ENCODE measurements at places on chromosomes 1 and 21.

- no peak for DNase-seq
Observed at GRCh38 chr21:44618504-44618903, 6.6 kb downstream of the KRTAP10-8 start.

DNA sequence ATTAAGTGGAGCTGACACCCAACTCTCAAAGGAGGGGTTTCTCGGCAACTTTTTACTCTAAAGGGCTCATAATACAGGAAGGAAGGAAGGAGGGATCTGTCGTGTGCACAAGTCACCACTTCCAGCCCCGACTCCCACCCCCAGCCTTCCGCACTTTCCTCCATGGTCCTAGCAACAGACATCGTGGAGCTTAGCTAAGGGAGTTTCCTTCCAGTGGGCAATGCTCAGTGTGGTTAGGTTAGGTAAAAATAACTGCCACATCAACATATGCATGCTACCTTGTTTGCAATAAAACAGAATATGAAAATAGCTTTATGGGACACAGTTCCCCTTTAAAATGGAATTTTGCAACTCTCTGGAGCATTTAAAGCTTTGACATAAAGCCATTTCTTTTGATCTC, 35.2 kb downstream of the KANK4 start:
- no peak for DNase-seq

DNA sequence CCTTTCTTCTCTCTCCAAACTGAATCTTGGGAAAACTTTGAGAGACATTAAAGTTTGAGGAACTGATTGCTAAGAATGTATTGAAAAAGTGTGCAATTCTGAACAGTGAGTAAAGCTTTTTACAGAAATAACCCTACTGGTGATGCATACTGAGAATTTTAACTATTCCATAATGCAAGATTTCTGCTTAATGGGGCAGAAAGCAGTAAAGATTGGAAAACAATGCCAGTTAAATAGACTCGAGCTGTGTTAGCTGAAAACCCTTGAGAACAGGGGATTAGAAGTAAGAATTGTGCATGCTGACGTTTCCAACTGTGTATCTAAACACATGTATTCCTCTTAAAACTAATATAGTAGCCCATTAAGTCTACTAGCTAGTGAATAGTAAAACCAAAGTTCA, 1500.2 kb upstream of the PRMT6 start:
- DNase-seq, result no peak

DNA sequence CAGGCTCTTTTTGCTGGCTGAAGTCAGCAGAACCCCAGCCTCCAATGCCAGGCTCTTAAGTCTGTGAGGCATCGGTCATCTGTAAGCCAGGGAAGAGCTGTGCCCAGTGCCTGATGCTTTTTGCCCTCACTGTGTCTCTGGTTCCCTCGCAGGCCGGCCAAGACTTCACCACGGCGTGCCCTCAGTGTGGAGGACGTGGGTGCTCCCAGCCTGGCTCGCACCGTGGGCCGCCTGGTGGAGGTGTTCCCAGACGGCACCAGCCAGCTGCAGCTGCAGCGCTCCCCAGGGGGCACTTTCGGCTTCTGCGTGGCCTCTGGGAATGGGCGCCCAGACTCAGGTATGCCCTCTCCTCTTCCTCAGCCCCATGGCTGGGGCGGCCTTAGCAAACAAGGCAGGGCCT, 32.5 kb downstream of the KIAA1614 start:
- DNase-seq, result no peak

DNA sequence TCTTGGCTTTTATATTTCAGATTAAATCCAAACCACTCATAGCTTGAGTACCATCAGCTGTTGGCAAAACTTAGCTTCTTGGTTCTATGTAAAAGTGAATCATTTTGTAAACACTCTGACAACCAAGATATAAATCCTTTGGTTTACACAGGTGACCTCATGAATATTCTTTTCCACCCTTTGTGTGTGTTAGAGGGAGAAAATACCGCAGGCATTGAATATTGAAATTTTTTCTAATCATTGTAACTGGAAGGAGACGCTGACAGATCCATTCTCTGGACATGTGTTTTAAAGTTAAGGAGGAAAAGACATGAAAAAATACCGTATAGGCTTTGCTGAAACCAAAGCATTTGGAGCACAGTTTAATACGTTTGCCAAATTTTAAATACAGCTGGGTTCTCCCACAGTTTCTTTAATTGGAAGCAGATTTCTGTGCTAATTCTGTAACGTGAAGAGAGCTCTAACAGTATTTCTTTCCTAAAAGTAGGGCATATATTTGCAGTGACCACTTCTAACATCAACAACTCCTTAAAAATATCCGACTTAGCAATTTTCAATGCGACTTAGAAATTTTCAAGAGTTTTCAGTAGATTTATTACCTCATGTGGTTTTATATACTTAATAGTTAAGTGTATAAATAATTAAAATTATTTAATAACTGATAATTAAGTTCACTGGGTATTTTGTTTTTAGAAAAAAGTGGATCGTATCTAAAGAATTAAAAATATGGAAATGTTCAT, 388.2 kb downstream of the USP25 start:
- DNase-seq, result no peak

DNA sequence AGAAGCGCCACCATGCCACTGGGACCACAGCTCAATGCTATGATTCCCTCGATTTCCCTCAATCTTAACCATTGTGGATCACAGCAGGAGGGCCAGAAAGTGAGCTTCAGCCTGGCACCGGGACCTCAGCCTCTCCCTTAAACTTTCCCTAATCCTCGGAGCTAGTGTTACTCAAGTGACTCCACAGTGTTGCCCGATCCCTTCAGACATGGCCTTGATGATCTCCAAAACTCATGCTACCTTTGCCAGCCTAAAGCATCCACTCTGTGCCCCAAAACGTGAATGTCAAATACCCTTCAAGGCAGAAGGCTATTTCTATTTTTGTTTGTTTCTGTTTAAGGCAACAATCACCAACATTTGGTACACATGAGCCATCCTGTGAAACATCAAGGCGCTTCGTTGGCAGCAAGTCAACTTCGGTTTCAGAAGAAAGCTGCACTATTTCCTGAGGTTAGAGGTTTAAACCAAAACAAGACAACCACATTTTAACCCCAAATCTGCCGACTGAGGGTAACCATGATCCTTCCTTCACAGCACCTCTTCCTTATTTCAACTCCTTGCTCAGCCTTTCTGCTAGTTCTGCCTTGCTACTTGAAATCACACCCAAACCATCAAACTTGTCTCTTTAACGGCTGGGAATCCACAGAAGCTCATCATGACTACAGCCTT, 94.4 kb upstream of the KRTAP19-8 start:
- DNase-seq, result no peak

DNA sequence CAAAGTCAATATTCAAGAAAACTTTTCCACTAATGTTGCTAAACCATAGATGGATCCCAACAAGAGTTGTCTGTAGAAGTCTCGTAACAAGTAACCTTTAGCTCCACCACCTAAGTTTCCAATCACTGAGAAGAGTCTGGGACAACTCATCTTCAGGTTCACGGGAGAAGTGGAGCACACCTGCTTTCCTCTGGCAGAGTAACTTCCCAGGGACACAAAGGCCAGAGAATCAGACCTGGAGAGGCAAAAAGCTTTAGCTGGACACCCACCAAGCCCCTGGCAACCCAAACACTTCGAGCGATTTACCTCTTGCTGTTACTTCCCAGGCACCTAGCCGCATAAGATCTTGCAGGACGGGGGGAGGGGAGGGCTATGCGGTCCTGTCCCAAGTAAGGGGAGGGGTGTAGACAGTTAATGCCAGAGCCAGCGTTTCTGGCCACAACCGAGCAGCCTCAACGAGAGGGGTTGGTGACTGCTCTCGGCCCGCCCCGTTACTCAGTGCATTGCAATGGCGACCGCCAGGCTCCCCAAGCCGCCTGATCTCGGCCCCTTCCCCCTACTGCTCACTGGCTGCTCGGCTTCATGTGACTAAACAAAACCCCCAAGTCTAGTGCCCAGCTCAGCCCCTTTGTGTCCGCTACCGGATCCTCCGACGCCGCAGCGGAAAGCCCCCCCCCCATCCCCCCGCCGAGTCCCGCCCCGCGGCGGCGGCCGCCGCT, 709 bp downstream of the ZNF644 start:
- DNase-seq, result peak; percentile 48

DNA sequence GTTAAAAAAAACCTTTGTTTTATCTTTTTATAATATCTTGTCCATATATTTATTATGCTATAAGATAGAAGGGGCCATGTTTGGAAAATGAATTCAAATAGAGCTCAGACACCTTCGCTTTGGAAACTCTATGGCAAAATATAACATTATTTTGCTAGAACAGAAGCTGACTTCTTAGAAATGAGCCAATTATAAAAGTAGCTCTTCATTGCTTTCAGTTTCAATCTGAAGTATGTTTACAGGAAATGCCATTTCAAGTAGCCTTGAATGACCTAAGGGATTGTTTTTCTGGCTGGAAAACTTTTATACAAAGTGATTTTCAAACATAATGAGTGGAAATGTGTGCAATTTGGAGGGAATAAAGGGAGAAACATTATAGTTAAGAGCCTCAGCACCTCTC, 37.8 kb upstream of the GBP5 start:
- no peak for DNase-seq

- no peak for DNase-seq
Observed at GRCh38 chr1:44553127-44553758, 121.0 kb downstream of the TMEM53 start.

- DNase-seq, result no peak
Observed at GRCh38 chr1:59431566-59432294, 134.8 kb downstream of the FGGY start.

DNA sequence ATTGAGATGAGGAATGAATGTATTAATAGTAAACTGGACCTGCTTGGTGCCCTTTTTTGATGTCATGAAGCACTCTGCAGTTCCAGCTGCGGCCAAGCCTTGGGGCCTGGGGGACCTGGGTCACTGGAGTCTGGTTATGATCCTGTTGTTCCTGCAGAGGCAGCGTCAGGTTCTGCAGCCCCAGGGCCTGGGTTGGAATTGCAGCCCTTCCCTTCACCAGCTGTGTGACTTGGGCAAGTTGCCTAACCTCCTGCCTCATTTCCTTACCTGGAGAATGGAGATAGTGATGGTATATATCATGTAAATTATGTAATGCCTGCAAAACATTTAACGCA, 9.1 kb upstream of the ATP5PO start:
- no peak for DNase-seq

DNA sequence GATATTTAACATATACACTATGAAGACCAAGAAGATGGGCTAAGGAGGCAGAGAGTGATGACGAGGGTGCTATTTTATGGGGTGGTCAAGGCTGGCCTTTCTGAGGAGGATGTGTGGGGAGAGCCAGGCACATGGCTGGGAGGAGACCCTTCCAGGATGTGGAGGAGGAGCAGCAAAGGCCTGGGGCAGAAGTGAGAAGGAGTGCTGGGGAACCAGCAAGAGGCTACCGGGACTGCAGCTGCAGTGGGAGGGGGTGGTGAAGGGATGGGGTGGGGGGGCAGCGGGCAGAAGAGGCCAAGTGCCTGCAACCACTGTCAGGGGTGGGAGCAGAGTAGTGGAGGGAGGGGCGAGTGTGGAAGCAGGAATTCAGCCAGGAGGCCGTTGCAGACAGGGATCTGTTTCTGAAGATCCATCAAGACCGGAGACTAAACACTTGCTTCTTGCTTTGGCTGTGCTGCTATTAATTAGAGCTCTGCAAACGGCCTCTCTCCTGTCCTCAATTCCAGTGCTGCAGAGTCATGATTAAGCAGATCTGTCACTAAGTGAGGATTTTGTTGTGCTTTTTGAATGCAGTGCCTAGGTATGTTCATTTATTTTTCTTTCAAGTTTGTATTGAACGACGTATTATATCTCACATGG, 89.9 kb downstream of the IER5 start:
- DNase-seq, result no peak

- peak; percentile 48 for DNase-seq
Observed at GRCh38 chr21:44021064-44021463, 9.0 kb downstream of the TRAPPC10 start.

DNA sequence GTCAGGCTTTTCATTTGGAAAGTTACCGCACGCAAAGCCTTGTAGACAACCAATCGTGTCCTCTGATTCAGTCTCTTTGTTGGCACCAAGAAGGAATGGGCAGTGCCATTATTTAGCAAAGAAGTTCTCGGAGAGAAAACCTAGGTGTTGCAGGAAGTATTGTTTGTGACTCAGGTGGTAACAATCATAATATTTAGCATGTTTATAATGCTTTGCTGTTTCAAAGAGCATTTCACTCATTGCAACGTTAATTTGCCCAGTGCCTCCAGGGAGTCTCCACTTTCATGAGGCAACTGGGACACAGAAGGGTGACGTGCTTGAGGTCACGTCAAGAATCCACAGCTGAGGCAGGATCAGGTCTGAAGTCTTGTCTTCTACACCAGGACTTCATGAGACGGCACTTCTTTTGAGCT, 31.4 kb downstream of the STPG1 start:
- DNase-seq, result no peak

GRCh38 chr1:27713139-27713725, 12.5 kb upstream of the FAM76A start:
- no peak for DNase-seq
